ENCODE measurements at places on chromosomes 7 and 10.
A peak's percentile ranks its signal among the peaks of the same experiment; 100 is the strongest.

DNA sequence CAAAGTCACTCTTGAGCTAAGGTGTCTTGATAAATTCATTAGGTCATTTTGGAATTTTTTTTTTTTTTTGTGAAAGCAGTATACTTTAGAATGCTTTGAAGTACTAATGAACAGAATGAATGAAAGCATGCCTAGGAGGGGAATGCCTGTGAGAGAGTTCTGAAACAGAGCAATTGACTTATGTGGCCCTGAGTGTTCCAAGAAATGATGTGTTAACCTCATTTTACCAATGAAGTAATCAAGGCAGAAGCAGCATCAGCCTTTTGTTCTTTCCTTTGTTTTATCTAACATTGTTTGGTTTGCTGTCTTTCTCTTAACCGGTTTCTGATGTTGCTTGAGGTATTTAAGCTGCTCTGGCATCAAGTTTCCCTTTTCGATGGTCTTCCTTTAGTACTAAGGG is 154.6 kb upstream of the HGF start:
- DNase-seq: no peak

DNA sequence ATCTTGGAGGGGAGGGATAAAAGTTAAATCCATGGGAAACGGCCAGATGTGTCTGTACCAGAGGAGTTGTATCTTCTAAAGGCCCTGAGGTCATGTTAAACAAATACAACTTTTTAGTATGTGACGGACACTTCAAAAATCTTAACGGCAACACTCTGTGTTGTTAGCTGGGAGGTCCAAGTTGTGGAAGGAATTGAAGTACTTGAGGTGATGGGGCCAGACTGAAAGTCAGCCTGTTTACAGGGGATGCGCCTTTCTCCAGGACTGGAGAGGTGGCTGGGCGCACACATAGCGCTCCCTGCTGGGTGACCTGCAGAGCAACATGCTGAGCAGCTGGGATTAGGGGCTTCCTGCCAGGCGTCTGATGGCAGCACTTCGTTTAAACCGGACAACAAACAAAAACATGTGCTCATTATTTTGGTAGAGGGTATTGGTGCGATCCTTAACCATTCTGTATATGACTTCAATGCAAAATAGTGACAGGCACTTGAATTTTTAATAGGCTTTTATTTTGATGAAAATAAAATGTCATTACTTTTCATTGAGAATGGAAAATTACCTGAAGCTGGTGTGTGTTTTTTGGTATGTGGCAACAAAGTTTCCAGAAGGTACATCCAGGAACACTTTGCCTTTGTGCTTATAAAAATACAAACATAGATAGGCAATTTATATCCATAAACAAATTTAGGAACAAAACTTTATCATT is 198.2 kb downstream of the MLLT10 start:
- peak; percentile 69 for DNase-seq

GRCh38 chr7:55534262-55534915 is 37.9 kb downstream of the VOPP1 start:
- DNase-seq: peak; percentile 75

DNA sequence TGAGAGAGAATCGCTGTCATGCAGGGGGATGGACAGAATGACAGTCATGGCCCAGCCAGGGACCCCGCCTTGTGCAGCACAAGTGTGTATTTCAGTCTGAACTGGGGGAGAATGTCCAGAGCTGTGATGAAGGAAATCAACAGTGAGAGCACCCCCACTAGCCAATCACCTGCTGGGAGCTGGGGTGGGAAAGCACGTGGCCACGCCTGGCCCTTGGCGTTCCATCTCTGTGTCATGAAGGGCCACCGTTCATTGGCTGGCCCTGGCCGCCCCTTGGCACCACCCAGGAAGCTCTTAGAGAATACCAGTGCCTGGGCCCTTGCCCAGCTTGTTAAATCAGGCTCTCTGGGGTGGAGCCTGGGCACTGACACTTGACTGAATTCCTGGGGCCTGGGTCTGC is 22.8 kb downstream of the GRID1 start:
- no peak for DNase-seq

DNA sequence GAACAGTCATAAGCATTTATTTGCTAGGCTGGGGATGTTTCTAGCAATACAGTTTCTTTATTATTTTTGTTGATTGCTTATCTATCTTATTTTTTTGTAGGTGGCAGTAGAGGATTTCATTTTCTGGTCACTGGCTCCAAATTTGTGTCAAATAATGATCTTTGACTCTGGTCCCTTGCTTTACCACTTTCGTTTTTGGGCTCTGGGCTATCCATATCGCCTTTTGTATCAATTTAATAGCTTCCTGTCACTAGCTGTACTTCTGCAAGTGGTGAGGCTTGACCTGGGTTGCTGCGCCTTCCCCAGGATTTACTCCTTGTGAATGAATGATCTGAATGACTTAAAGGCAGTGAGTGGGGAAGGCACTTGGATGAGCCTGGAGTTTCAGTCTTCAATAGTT is 48.4 kb downstream of the MDFIC start:
- no peak for DNase-seq

DNA sequence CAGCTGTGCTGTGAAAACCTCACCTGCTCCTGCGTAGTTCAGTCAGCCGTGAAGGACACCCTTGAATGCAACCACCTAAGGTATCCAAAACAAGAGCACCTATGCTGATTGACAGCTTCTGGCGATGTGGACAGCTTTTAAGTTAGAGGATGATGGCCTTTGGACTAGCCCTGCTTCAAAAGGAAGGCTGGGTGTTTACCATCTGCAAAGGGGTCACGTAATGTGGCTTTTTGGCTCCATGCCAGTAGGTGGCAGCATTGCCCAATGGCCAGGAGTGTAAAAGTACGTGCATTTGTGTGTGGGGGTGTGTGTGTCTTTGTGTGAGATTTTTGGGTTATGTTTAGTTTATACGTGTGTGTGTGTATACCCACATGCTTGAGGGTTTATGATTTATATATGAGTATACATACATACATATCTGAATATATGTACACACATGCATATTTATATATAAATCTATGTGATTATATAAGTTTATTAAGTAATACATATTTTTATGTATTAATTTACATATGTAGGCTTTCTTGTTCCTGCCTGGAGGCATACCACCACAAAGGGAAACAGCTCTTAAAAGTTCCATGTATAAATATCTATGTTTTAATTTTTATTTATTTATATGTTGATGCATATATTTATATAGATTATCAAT is 236.3 kb upstream of the ANKRD30A start:
- peak; percentile 11 for DNase-seq

GRCh38 chr7:150412016-150412415 is 32.9 kb downstream of the ZNF775 start:
- DNase-seq: no peak

DNA sequence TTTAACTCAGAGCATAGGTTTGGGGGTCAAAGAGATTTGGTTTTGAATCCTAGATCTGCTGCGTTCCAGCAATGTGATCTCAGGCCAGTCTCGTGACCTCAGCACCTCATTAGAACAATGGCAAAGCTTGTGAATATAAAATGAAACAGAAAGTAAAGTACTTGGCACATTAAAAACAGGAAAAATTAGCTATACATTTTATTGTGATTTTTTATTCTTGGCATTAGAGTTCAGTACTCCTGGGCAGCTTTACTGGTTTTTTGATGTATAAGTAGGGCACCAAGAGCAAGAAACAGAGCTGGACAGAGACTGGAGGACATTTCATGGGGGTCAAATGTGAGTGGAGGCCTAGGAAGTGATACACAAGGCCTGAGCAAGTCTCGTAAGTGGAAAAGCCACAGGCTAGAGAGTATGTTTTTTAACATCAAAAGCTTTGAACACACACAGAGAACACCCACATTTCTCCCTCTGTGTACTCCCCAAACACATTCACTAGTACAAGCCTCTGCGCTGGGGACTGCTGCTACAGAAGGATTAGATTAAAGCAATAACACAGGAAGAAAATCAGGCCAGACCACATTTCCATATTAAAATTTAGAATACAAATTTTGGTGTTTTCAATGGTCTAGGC is 157.2 kb upstream of the SLC25A13 start:
- no peak for DNase-seq

GRCh38 chr7:80873140-80873539 is 45.7 kb downstream of the SEMA3C start:
- DNase-seq: no peak

DNA sequence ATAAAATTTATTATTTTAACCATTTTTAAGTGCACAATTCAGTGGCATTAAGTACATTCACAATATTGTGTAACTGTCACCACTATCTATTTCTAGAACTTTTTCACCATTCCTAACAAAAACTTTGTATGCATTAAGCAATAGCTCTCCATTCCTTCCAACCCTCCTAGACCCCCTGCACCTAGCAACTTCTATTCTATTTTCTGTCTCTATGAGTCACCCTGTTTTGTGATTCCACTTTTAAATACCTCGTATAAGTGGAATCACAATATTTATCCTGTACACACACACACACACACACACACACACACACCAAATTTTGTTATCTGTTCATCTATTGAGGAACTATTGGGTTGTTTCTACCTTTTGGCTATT is 89.2 kb downstream of the ARID5B start:
- no peak for DNase-seq

DNA sequence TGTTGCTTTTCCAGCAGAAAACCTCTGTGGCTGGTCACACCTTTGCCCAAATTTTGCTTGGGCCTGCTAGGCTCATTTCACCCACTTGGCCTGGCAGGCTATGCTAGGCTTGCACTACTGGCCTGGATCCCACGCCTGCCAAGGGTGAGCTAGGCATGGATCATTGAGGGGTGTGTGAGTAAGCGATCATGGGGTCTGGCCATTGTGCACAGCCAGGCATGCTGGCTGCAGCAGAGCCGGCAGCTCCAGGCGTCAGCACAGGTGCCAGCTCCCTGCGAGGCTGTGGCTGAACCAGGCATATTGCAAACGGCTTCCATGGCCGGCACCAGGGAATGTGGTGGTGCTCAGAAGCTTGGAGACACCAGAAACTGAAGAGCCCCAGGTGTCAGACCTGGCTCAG is 19.2 kb downstream of the CFAP70 start:
- no peak for DNase-seq

- peak; percentile 24 for DNase-seq
Measured at GRCh38 chr7:155597753-155598140, 46.7 kb upstream of the RBM33 start.

- no peak for DNase-seq
Measured at GRCh38 chr7:142569851-142570250, 179.4 kb upstream of the PRSS1 start.

- DNase-seq: no peak
Measured at GRCh38 chr10:125129076-125129458, 31.3 kb downstream of the CTBP2 start.

GRCh38 chr7:40199076-40199802 is 64.4 kb downstream of the SUGCT start:
- peak; percentile 80 for DNase-seq

- DNase-seq: no peak
Measured at GRCh38 chr10:122124808-122125207, 135.8 kb downstream of the TACC2 start.

DNA sequence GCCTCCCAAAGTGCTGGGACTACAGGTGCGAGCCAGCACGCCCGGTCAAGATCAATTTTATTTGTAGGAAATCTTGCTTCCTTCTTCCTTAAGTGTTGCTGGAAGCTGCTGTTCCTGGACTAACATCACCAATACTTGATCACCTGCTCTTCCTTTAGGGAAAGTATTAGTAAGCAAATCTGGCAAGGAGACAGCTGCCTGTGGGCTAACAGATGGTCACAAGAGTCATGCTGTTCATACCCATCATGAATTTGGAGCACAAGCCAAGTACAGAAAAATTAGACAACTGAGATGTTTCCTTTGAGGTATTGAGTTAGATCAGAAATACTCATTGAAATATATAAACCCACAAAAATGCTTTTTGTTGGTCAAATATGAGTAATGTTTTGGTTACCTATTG is 27.9 kb downstream of the BAIAP2L1 start:
- DNase-seq: peak; percentile 86

- DNase-seq: no peak
Measured at GRCh38 chr7:81949306-81949705, 179.5 kb upstream of the HGF start.

GRCh38 chr10:29648114-29648982 is 13.6 kb upstream of the SVIL start:
- DNase-seq: no peak

DNA sequence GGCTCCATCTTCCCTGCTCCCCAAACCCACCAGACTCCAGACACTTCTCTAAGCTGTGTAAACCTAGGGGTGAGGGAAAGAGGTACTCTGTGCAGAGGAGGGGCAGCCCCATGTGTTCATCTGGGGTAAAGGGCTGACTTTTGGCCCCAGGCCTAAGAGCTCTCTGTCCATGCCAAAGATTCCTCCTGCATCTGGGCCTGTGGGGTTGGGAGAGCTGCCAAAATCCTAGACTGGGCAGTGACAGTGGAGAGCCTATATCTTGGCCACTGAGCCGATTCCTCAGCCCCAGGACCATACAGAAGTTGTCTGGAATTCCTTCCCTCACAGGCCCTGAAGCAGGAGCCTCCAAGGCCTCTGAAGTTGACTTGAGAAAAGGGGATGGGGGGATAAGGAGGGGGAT is 25.3 kb upstream of the LEP start:
- DNase-seq: peak; percentile 80

DNA sequence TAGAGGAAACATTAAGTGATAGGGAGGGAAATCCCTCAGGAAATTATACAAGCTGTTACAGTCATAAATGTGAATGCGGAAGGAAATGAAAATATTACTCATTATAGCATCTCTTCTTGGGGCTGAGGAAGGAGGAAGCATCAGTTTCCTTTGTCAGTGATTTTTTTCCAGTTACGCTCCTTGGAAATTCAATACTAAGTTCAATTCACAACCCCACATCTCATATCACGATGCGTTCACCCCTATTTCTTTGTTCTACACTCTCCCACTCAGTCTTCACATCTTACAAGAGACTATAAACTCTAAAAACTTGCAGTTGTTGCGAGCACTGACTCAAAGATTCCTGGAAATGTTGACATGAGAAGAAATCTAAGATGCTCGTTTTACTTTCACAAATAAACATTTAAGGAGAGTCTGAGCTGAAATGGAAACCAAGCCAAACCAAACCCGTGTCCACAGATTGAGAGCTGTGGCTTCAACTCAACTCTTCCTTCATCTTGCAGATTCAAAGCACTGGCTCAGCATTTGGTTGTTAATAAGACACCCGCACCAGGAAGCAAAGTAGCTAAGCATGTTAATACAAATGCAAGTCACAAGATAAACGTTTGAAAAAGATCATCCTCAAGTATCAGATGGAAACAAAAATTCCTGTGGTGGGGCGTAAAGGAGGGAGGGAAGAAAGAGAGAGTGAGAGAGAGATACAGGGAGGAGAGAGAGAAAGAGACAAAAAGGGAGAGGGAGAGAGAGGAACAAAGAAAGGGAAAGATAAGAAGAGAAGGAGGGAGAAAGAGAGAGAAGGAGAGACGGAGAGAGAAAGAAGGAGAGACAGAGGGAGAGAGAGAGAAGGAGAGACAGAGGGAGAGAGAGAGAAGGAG is 150.0 kb upstream of the RSU1 start:
- DNase-seq: peak; percentile 63

All from HCEC 1CT (cell line).